Hepatocyte (in vitro differentiated cells): ENCODE measurements at places on chromosomes 4 and X. TPM values are rescaled to one million over a fixed set of nuclear protein-coding genes. Genes with fewer than 3 reads are reported as not detected.

GRCh38 chr4:114272226-114272625 is 292.8 kb upstream of the ARSJ start:
- no peaks in the 10 kb centered on the region for H3K27me3 ChIP-seq
- no peak overlapping the region for H3K27ac ChIP-seq
- no peak overlapping the region for H3K4me3 ChIP-seq
- peak; percentile 35 for DNase-seq
- no peaks in the 10 kb centered on the region for H3K36me3 ChIP-seq
- H3K4me1 ChIP-seq = no peaks in the 10 kb centered on the region

GRCh38 chrX:129529685-129530281 is 6.5 kb upstream of the SMARCA1 start:
- no peaks in the 10 kb centered on the region for H3K4me1 ChIP-seq
- no peaks in the 10 kb centered on the region for H3K27me3 ChIP-seq
- peak; percentile 18 for DNase-seq
- H3K4me3 ChIP-seq = no peak overlapping the region
- H3K27ac ChIP-seq = no peak overlapping the region

The PSAPL1 gene
- 4.3 and 5.8 TPM in 2 replicates for total RNA-seq

GRCh38 chrX:149827254-149827653 is 45.5 kb downstream of the MAGEA9 start:
- no peak overlapping the region for H3K4me3 ChIP-seq
- no peaks in the 10 kb centered on the region for H3K36me3 ChIP-seq
- H3K27ac ChIP-seq = no peak overlapping the region
- no peaks in the 10 kb centered on the region for H3K4me1 ChIP-seq

The GPM6B gene
- 4.9 and 9.0 TPM in 2 replicates for total RNA-seq

DNA sequence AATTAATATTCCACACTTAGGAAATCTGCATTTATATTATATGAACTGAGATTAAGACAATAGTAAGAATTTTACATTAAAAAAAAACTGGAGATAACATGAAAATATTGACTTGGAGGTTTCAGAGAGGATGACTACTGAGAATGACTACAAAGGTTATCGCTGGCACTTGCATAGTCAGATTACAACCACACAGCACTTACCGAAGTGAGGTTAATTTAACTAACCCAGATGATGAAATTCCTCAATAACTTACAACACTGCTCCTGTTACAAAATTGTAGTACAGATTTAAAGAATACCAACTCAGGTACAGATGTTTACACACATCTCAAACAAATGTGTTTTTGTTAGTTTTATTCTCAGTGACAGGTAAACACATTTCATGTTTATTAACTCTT is 283.5 kb downstream of the CAMK2D start:
- H3K27ac ChIP-seq = no peak overlapping the region
- DNase-seq = no peak
- peaks cover 5% of the 10 kb centered on the region for H3K36me3 ChIP-seq

- peak within 1 kb of the TSS; percentile 49 for H3K4me3 ChIP-seq
- no peaks in the 10 kb centered on the region for H3K4me1 ChIP-seq
- peak within 1 kb of the TSS; percentile 100 for H3K27ac ChIP-seq
- H3K36me3 ChIP-seq = no peaks in the 10 kb centered on the region
- H3K27me3 ChIP-seq = no peaks in the 10 kb centered on the region
Measured at GRCh38 chrX:129523079-129523911, at the start of gene SMARCA1. SMARCA1 (minus strand) TSS chrX:129523490; CDS start chrX:129523370, 120 bp downstream.

GRCh38 chr4:153375303-153375702 is 30.8 kb downstream of the MND1 start:
- H3K27ac ChIP-seq = no peak overlapping the region
- no peaks in the 10 kb centered on the region for H3K4me1 ChIP-seq
- H3K4me3 ChIP-seq = no peak overlapping the region
- no peaks in the 10 kb centered on the region for H3K36me3 ChIP-seq
- no peaks in the 10 kb centered on the region for H3K27me3 ChIP-seq

- H3K36me3 ChIP-seq = no peaks in the 10 kb centered on the region
- peaks cover 14% of the 10 kb centered on the region for H3K4me1 ChIP-seq
- DNase-seq = no peak
- no peak overlapping the region for H3K27ac ChIP-seq
Measured at GRCh38 chr4:68861057-68861456, 45.3 kb downstream of the UGT2B10 start.

The TEX13D gene
- not detected in 2 replicates for total RNA-seq

DNA sequence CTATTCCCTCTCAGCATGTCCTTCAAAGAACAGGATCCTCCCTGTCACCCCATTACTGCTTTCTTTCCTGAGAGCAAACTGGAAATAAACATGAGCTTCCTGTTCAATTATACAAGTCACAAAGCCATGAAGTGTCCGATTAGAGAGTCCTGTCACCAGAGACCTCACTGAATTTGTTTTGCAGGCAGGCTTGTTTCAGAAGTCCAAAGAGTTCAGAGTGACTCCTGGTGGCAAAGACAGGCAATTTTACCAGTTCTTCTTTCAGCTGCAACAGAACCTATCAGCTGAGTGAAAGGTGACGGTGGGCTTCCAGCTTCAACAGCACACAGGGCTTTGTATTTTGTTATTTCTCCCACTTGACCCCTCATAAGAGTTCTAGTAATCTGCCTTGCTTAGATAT is 6.4 kb downstream of the ELK1 start:
- no peaks in the 10 kb centered on the region for H3K4me1 ChIP-seq
- no peak overlapping the region for H3K4me3 ChIP-seq
- DNase-seq = no peak

The AADAT gene
- total RNA-seq = 8.6 and 10.3 TPM in 2 replicates

DNA sequence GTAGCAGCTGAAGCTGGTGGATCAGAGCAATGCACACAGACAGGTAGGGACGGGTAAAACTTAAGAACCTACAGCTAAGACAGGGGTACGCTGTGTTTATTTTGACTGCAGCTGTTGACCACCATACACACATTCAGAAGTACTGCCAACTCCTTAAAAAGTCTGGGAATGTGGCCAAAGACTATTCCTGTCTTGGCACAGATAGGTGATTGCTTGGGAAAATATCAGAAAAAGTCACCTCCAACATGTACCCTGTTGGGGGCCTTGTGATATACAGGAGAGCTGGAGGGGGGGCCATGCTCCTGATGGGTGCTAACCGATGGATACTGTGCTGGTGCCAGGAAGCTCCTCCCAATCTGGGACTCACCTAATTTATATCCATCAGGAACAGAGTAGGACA is 121.2 kb downstream of the VCX2 start:
- H3K27ac ChIP-seq = no peak overlapping the region
- no peak overlapping the region for H3K4me3 ChIP-seq
- no peak for DNase-seq
- H3K27me3 ChIP-seq = no peaks in the 10 kb centered on the region

- peak within 1 kb of the TSS; percentile 92 for H3K4me3 ChIP-seq
- peak within 1 kb of the TSS; percentile 68 for H3K27ac ChIP-seq
- H3K27me3 ChIP-seq = no peaks in the 10 kb centered on the region
Measured at GRCh38 chr4:72568959-72569718, at the start of gene ADAMTS3. ADAMTS3 (minus strand) TSS chr4:72569221; CDS start chr4:72568762, 459 bp downstream.

The GAGE12E gene
- not detected in 2 replicates for total RNA-seq

GRCh38 chr4:94262163-94263016 is 54.7 kb downstream of the SMARCAD1 start:
- DNase-seq = no peak
- no peaks in the 10 kb centered on the region for H3K36me3 ChIP-seq
- H3K4me3 ChIP-seq = no peak overlapping the region
- no peaks in the 10 kb centered on the region for H3K4me1 ChIP-seq
- no peak overlapping the region for H3K27ac ChIP-seq

GRCh38 chr4:95409127-95409526 is 139.6 kb downstream of the UNC5C start:
- no peaks in the 10 kb centered on the region for H3K36me3 ChIP-seq
- no peak for DNase-seq
- no peak overlapping the region for H3K27ac ChIP-seq
- H3K4me1 ChIP-seq = peaks cover 9% of the 10 kb centered on the region
- H3K4me3 ChIP-seq = no peak overlapping the region

- H3K4me1 ChIP-seq = no peaks in the 10 kb centered on the region
- DNase-seq = no peak
- H3K4me3 ChIP-seq = no peak overlapping the region
Measured at GRCh38 chrX:133575501-133576136, 160.3 kb upstream of the GPC4 start.

DNA sequence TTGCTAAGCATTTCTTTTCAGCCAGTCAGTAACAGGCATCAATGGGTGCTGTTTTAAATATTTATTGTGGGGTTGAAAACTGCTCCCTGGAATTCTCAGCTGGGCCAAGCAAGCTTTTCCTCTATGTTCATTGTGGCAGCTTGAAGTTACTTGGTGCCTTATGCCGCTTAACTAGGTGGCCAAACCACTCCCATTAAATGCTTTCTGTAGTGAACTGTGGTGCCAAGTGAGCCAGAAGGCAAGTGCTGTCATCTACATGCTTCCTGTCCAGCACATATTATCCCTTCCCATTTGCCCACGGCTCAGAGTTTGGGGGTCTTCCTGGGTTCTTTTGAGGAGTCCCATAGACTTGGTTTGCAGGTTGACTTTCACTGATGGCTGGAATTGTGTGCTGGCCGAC is 64.8 kb downstream of the TAB3 start:
- no peak overlapping the region for H3K27ac ChIP-seq
- H3K27me3 ChIP-seq = no peaks in the 10 kb centered on the region
- no peaks in the 10 kb centered on the region for H3K36me3 ChIP-seq
- H3K4me1 ChIP-seq = no peaks in the 10 kb centered on the region
- H3K4me3 ChIP-seq = no peak overlapping the region

GRCh38 chr4:98565681-98566301 is 92.6 kb downstream of the TSPAN5 start:
- DNase-seq = no peak
- H3K27ac ChIP-seq = peak overlapping the region; percentile 20
- no peak overlapping the region for H3K4me3 ChIP-seq
- H3K27me3 ChIP-seq = no peaks in the 10 kb centered on the region
- H3K36me3 ChIP-seq = no peaks in the 10 kb centered on the region

- no peaks in the 10 kb centered on the region for H3K36me3 ChIP-seq
- peak overlapping the region; percentile 68 for H3K4me3 ChIP-seq
- peaks cover 24% of the 10 kb centered on the region for H3K4me1 ChIP-seq
- H3K27me3 ChIP-seq = no peaks in the 10 kb centered on the region
- peak overlapping the region; percentile 100 for H3K27ac ChIP-seq
Measured at GRCh38 chr4:140152751-140153418, 1.1 kb downstream of the MAML3 start.

DNA sequence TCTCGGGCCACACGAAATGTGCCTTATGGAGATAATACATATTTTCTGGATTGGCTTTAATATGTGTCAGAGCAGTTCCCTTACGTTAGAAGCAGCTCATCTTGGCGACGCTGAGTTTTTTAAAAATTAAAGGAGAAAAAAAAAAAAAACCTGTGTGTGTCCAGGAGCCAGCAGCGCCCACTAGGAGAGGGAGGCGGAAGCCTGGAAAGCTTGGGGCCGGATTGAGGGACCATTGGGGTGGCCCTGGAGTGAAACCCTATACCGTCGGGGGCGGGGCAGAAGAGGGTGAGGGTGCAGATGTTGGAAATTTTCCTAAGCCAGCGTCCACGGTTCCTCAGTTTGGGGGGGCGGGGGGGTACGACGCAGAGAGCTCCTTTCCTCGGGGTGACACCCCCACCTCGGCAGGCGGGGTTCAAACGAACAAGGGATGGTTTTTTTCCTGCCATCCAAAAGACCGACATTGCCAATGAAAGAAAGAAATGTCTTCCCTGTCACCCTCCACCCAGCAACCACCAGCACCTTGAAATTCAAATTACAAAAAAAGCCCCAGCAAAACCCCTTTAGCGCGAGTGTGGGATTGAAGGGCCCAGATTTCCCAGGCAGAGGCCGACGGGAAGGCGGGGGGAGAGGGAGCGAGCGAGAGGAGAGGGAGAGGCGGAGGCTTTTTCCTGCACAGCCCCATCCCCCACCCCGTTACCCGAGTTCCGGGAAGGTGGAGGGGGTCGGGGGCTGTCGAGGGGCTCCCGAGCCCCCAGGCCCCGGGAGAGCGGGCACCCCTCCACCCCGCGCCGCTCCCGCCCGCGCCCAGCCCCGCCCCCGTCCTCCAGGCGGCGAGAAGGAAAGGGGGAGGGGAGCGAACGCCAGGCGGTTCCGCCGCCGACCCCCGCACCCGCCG is 859 bp downstream of the SMARCA1 start:
- DNase-seq = peak; percentile 78
- no peaks in the 10 kb centered on the region for H3K27me3 ChIP-seq
- peak overlapping the region; percentile 49 for H3K4me3 ChIP-seq

DNA sequence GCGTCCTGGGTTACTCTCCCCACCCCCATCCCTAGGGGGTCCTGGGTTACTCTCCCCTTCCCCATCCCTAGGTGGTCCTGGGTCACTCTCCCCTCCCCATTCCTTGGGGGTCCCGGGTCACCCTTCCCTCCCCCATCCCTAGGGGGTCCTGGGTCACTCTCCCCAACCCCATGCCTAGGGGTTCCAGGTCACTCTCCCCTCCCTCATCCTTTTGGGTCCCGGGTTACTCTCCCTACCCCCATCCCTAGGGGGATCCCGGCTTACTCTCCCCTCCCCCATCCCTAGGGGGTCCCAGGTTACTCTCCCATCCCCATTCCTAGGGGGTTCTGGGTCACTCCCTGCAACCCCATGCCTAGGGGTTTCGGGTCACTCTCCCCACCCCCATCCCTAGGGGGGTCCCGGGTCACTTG is 1.5 kb downstream of the ASMTL start:
- H3K4me3 ChIP-seq = no peak overlapping the region
- H3K27ac ChIP-seq = no peak overlapping the region
- no peak for DNase-seq

GRCh38 chr4:14529653-14530052 is 472.6 kb upstream of the CPEB2 start:
- H3K27ac ChIP-seq = no peak overlapping the region
- no peaks in the 10 kb centered on the region for H3K36me3 ChIP-seq
- H3K27me3 ChIP-seq = no peaks in the 10 kb centered on the region
- H3K4me3 ChIP-seq = no peak overlapping the region

DNA sequence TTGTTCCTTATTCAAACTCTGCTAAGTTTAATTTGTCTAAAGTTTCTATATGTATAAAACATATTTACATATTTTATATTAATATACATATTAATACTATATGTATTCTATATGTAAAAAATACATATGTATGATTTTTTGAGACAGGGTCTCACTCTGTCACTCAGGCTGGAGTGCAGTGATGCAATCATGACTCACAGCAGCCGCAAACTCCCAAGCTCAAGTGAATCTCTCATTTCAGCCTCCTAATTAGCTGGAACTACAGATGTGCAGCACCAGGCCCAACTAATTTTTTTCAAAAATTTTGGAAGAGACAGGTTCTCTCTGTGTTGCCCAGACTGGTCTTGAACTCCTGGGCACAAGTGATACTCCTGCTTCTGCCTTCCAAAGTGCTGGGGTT is 684.9 kb downstream of the TRAM1L1 start:
- H3K27ac ChIP-seq = no peak overlapping the region
- H3K27me3 ChIP-seq = no peaks in the 10 kb centered on the region
- H3K36me3 ChIP-seq = no peaks in the 10 kb centered on the region
- no peak for DNase-seq

The CT83 gene
- not detected in 2 replicates for total RNA-seq

DNA sequence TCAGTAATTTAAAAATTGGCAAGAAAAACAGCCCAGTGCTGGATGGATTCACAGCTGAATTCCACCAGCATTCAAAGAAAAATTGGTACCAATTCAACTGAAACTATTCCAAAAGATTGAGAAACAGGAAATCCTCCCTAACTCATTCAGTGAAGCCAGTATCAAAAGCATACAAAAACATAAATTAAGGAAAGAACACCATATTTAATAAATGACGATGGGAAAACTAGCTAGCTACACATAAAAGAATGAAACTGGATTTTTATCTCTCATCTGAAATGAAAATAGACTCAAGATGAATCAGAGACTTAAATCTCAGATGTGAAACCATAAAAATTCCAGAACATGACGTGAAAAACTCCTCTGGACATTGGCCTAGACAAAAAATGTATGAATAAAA is 516.8 kb upstream of the SPANXN1 start:
- H3K4me1 ChIP-seq = no peaks in the 10 kb centered on the region
- no peak for DNase-seq
- no peaks in the 10 kb centered on the region for H3K27me3 ChIP-seq
